CD4-positive, alpha-beta T cell treated with Interleukin-4 for 4 hours (primary cell): ENCODE measurements at places on chromosomes 11 and 22.

DNA sequence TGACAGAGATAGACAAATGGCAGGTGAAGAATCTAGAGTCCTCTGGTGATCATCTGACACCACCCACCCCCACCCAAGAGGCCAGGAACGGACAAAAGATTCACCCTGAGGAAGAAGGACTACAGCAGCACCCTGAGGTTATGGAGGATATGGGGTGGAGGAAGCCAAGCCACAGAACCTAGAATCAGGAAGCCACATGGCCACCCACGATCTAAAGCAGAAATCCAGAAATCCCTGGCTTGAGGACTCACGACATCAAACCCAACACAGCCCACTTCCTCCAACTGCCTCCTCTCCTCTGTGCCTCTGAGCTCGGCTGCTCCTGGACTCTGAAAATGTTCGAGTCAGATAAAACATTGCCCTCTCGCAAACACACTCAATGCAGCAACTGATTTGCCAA is 364.3 kb downstream of the SHANK2 start:
- DNase-seq: no peak

GRCh38 chr11:46352063-46352841 is 5.0 kb downstream of the DGKZ start:
- DNase-seq: peak; percentile 88

DNA sequence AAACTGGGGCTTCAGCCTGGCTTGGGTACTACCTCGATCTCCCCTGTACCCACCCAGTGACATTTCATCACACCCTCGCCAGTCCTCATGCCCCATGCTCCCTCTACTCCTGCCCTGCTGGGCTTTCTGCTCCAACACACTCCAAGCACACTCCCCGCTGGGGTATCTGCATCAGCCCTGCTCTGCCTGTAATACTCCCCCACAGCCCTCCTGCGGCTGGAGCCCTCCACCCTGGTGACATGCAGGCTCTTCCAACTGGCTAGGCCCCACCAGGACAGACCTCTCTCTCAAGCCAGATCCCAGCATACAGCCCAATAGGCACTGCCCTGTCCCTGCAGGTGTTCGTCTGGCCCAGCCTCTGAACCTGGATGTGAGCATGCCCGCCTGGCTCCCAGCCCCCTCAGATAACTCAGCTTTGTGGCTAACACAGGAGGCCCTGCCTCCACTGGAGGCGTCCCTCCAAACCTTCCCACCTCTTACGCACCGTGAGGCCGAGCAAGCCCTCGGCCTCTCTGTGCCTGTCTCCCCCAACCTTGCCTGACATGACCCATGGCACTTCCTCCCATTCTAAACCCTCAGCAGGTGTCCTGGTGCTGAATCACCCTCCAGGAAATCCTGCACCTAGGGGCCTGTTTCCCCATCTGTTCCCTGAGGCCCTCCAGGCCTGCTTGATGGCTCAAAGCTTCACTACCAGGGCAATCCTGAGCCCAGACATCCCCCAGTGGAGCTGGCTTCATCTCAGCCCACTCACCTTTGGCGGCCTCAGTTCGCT is 33.5 kb upstream of the TXNRD2 start:
- no peak for DNase-seq

- no peak for DNase-seq
Measured at GRCh38 chr11:62607714-62608113, 4.9 kb downstream of the EML3 start.
